ENCODE measurements at places on chromosomes 1 and 21. TPM values are rescaled to one million over a fixed set of nuclear protein-coding genes. Genes with fewer than 3 reads are reported as not detected.

ZYG11B gene
- total RNA-seq: 29.9 TPM

OR14I1 gene
- not detected for total RNA-seq

SORT1 gene
- total RNA-seq: 15.3 TPM

SPRR2G gene
- total RNA-seq: not detected

VHLL gene
- not detected for total RNA-seq

GMEB1 gene
- total RNA-seq: 7.5 TPM

WNT9A gene
- 1.3 TPM for total RNA-seq

IL12RB2 gene
- total RNA-seq: not detected

COL11A1 gene
- 2.3 TPM for total RNA-seq

GPR25 gene
- total RNA-seq: not detected

ZNF593OS gene
- total RNA-seq: not detected

HSD17B7 gene
- 32.1 TPM for total RNA-seq

HUNK gene
- not detected for total RNA-seq

TEKT2 gene
- total RNA-seq: 0.15 TPM

SAMD13 gene
- total RNA-seq: 3.6 TPM

CLDN17 gene
- not detected for total RNA-seq

HAO2 gene
- total RNA-seq: not detected

DYNLT5 gene
- 4.2 TPM for total RNA-seq

C1orf105 gene
- total RNA-seq: not detected

FABP3 gene
- total RNA-seq: 9.0 TPM

HPDL gene
- 5.2 TPM for total RNA-seq

Measured in epithelial cell of umbilical artery (primary cell).